ENCODE measurements at places on chromosomes 11 and 22.

DNA sequence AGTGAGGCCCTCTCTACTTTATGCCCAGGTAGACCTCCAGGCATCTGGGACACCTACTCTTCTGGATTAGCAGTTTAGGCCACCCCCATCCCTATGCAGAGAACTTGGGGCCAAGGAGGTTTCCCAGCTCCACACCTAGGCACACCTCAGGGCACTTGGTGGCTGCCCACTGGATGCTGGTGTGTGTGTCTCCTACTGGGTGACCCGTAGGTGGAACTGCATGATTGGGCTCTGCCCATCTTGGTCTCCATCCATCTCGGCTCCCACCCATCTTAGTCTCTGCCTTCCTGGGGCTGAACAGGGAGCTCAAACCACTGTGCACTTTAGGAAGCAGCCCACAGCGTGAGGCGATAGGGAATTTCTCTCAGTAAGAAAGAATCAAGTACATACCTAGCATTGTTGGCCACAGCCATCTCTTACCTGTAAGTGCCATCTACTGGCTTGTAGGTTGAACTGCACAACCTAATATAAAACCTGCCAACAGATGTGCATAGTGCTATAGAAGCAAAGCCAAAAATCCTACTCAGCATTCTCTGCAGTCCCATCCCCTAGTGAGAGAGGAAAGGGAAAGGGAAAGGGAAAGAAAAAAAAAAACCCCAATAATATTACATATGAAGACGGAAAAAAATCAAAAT, 61.6 kb upstream of the PTPN5 start:
- no peak for DNase-seq

DNA sequence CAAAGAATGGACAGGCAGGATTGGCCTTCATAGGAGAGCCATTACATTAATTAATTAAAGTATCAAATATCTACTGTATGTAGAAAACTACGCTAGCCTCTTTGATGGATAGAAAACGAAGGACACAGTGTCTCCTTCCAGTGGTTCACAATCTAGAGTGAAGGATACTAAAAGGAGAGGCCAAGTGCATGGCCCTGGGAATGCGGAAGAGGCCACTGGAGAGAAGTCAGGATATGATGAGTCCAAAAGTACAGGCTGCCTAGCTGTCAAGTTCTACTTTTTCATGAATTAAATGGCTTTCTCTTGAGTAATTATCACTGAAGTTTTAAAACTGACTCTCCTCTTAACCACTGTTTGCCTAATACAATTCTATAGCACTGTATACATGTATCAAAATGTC, 41.9 kb downstream of the ATG16L2 start:
- DNase-seq, result no peak

DNA sequence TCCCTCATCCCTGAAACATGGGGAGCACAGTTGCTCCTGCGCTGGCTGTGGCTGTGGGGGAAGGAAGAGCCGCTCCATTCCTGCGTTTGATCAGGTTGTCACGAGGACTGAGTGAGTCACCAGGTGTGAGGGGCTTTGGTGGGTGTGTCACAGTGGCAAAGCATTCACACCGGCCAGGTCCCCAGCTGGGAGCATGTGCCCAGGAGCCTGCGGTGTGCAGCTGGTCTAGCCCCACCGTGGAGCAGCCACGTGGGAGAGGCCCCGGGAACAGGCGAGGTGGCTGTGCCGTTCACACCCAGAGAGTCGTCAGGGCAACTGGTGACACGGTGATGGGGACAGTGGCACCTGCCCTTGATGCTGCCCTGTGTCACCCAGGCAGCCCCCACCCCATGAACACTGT, 47.6 kb upstream of the PPARA start:
- no peak for DNase-seq

DNA sequence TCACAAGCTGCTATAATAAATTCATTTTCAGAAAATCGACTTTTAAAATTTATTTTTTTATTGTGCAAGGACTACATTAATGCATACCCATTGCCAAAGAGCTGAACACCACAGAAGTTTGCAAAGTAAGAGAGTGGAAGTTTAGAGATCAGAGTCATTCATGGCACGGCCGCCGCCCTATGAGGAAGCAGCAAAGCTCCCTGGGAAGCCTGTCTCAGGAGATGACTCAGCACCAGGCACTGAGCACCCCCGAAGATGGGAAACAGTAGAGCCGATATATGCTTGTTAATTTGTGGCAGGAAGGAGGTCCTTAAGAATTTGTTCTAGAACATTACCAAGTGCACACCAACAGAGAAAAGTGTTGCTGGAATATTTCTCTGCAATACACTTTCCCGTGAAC, 693.7 kb downstream of the OPCML start:
- no peak for DNase-seq

DNA sequence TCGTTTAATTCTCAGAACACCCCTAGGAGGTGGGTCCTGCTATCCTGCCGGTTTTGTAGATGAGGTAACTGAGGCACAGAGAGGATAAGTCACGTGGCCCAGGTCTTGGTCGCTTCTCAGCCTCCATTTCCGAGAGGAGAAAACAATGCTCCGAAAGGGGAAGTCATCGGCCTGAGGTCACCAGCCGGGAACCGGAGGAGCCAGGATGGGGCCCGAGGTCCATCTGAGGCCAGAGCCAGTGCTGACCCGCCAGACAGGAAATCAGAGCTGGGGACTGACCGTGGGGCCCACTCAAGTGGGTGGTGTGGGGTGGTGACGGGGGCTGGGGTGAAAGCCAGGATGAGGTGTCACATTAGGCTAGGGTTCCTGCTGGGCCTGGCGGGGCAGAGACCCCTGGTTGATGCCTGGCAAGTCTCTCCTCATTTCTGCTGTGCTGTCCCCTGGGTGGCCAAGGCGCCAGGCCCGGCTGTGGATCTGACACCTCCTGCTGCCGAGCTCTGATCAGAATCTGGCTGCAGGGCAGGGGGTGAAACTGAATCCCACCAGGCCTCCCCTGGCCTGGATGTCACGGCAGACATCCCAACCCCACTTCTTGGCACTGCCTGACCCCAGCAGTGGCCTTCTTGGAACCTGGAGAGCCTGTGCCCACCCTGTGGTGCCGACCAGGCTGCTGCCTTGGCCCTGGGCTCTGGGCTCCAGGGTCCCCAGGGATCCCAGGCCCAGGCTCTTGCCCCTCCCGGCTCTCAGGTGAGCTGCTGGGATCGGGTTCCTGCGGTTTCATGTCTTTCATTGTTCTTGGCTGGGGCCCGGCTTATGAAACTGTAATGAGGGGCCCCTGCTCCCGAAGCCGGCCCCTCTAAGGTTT, 12.0 kb downstream of the TRIOBP start:
- no peak for DNase-seq

GRCh38 chr11:79304599-79305212, 136.1 kb downstream of the TENM4 start:
- no peak for DNase-seq

DNA sequence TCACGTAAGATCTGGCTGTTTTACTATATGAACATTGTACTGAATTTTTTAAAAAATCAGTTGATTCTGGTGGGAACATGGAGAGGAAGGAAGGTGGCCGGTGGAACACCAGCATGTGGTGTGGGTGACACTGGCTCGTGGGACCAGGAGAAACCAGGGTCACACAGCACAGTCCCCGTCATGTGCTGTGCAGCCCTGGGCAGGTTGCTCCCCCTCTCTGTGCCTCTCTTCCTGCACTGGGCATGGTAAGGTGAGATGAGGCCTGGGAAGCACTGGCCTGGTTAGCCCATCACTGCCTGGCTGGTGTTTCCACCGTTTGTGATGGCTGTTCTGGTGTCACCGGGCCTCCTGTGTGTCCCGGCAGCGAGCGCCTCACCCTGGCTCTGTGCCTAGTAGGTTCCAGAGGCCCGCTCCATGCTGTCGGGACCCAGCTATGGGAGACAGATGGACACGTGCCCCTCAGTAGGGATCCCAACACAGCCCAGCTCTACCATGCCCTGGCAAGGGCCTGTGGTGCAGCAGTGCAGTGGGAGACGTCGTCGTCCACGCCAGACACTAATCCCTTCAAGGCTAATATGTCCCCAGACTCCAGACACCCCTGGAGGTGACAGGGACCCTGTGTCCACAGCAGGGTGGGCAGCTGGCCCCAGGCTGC, 88.2 kb upstream of the LINC01488 start:
- no peak for DNase-seq

GRCh38 chr22:50303848-50304527, 3.5 kb downstream of the PLXNB2 start:
- no peak for DNase-seq

DNA sequence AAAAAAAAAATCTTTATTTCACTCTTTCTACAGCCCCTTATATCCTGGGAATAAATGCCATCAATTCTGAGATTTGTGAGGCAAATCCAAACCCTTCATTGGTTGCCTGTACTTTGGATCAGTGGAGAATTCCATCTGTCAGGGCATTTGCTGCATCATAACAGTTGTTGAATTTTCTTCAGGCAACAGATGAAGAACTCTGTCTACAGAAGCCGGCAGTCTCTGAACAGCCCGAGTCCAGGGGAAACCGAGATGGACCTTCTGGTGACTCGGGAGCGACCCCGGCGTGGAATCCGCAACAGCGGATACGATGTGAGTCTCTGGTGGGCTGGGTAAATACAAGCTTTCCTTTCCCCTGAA, 82.3 kb downstream of the C11orf91 start:
- DNase-seq, result no peak

DNA sequence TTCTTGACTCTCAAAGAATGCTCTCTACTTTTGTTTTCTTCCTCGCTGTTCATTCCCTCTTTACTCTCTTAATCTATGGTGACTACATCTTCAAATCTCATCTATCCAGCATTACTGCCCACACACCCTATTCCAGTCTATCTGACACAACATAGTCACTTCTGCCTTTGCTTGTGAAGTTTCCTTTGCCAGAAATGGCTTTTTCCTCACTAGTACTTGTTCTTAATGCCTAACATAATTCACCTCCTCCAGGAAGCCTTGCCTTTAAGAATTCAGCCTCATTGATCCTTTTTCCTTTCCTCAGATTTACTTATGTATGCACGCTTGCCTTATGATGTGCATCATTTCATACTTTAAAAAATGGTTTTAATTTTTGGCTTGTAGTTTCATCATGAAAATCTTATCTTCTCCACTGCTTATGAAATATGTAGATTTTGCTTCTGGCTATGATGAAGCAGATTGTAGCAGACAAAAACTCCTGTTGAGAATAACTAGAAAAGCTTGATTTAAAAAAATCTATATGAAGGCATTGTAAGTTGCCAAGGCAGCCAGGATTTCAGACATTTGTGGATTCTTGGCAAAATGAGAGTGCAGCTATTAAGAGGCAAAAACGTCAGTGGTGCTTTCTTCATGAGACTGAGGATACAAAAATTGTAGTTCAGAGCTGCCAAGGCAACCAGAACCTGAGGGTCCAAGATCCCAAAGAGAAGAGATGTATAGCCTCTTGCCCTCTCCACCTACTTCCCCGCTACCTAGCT, 31.8 kb downstream of the RNF169 start:
- DNase-seq, result no peak

- no peak for DNase-seq
These were observed 58.1 kb downstream of the CHRDL2 start for GRCh38 chr11:74672956-74673692.

- no peak for DNase-seq
These were observed 8.5 kb downstream of the ELFN2 start for GRCh38 chr22:37418627-37419369.

DNA sequence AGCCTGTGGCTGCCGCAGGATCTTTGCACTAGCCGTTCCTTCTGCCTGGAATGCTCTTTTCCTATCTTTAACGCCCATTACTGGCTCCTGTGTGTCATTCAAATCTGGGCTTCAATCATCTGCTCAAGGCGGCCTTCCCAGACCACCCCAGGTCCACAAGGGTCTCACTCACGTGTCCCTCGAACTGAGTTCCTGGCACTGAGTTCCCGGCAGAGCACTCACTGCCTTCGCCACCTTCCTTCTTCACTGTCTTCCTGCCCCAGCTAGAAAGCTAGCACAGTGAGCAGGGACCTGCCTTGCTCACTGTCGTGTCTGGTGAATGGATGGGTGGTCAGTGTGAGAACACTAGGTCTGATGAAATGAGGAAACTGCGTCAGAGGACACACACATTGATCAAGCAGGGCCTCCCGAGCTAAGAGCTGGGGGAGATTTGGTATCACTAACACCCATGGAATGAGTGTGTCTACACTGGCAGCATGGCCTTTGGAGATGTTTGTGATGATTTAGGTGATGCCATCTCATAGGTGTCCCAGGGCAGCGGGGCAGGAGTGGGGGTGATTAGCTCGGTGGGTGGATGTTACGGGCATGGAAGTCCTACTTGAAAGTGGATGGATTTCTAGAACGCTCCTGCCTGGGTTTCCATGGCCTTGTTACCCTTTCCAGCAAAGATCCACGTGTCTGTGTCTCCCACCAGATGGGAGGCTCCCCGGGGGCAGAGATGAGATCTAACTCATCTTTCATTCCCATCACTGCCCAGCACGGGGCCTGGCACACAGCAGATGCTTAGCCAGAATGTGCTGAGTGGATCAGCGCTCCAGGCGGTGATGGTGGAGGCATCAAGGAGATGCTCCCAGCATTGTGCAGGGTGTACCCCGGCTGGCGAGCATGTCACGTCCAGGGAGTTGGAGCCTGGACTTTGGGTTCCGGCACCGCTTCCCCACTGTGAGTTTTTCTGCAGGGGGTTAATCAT, 64.5 kb downstream of the SHISAL1 start:
- DNase-seq, result no peak

DNA sequence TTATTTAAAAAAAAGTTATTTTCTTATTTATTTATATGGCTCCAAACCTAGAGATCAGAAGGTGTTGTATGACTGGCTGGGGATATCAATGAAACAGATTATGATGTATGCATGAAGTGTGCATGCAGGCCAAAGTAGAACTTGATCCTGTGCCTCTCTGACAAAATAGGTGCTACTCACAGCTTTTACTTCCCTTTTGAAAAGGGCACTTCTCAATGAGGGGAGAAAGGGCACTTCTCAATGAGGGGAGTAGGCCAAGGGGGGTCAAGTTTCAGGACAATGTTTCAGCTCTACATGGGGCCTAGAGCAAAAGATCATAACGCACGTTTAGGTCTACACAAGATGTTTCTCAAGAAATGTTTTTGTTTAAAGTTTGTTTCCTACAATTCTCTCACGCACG, 397.5 kb downstream of the ETS1 start:
- DNase-seq, result no peak

DNA sequence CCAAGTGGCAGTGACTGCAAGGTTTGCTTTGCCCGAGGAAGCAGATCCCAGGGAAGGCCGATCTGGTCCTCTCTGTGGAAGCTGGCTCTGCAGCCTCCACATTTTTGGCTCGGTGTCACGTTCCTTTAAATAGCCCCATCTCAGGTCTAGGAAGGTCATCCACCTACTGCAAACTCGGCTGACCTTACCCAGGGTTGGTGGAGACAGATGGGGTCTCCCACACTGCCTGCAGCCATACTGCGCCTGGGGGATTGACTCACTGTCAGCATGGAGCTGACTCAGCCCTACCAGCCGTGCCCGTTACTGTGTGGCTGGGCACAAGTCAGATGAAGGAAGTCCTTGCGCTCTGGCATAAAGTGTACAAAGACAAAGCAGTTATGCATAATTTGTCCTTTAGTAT, 16.9 kb downstream of the CDPF1 start:
- no peak for DNase-seq

- DNase-seq, result peak; percentile 33
These were observed 1.5 kb downstream of the LMF2 start for GRCh38 chr22:50505776-50506610.

DNA sequence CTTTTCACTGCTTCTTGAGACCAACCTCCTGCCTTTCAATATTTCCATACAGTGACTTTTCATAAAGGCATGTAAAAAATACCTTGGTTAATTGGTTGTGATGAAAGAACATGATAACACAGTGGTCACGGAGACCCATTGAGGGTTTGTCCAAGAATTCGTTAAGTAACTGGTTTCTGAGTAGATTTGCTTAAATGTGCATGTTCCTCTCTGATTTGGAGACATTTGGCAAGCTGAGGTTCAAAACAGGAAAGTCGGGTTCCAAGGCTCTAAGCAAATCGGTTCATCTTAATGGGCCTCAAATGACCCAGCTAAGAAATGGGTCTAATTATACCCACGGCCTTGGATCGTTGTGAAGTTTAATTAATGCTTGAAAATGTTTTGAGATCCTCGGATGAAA, 36.9 kb upstream of the CCND1 start:
- DNase-seq, result no peak

All from activated naive CD8-positive, alpha-beta T cell treated with anti-CD3 and anti-CD28 coated beads, Interleukin-2, amount 10 ng/mL, durations not matched to agents 7 days and 5 days (primary cell).